ENCODE measurements at places on chromosomes 1 and 21.

GRCh38 chr1:178254433-178254832 is 160.5 kb downstream of the RASAL2 start:
- DNase-seq, result no peak

- no peak for DNase-seq
Observed at GRCh38 chr1:193680247-193680923, 494.0 kb upstream of the B3GALT2 start.

- no peak for DNase-seq
Observed at GRCh38 chr21:42238185-42238934, 19.4 kb downstream of the ABCG1 start.

DNA sequence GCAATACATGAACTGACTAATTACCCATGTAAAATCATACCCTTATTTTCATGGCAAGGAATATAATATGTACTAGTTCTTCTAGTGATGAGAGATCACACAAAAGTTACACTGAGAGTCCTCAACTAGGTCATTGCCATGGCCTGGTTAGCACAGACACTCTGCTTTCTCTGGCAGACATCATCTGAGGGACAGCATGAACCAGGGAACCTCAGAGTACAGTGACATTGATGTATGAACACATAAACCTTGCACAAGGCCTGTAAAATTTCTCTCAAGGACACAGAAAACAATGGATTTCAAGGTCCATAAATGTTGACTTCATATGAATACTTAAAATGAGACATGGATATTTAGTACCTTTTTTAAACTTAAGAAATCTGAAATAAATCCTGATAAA is 108.8 kb upstream of the MAGI3 start:
- DNase-seq, result no peak

GRCh38 chr1:175757381-175758015 is 14.1 kb upstream of the TNR start:
- DNase-seq, result no peak

GRCh38 chr1:244049162-244050013 is 1.7 kb upstream of the ZBTB18 start:
- DNase-seq, result no peak
